Omental fat pad (tissue), 4 donors: ENCODE measurements at places on chromosomes 11 and 22.
A peak's percentile ranks its signal among the peaks of the same experiment; 100 is the strongest.

- DNase-seq = no peak
Observed at GRCh38 chr22:41931701-41932269, 5.2 kb upstream of the TNFRSF13C start.

DNA sequence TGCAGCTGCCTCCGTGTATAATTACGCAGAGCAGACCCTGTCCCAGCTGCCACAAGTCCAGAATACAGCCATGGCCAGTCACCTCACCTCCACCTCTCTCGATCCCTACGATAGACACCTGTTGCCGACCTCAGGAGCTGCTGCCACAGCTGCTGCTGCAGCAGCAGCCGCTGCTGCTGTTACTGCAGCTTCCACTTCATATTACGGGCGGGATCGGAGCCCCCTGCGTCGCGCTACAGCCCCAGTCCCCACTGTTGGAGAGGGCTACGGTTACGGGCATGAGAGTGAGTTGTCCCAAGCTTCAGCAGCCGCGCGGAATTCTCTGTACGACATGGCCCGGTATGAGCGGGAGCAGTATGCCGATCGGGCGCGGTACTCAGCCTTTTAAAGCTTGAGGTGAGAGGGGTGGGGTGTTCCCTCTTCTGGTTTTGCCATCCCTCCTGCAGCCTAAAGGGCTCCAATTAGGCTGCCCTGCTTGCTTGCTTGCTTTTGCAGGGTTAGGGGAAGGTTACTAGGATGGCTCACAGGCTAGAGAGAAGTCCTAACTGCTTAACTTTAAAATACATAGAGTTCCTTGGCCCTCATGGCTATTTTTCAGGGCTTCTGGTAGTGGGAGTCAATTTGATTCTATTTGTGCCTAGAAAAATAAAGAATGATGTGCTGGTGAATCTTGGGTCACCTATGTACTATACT is 5.4 kb downstream of the RBM4 start:
- DNase-seq = no peak

GRCh38 chr11:112320668-112321067 is 60.0 kb upstream of the PLET1 start:
- no peak for DNase-seq

GRCh38 chr11:7871056-7871455 is 60.0 kb downstream of the OR10A6 start:
- no peak for DNase-seq

DNA sequence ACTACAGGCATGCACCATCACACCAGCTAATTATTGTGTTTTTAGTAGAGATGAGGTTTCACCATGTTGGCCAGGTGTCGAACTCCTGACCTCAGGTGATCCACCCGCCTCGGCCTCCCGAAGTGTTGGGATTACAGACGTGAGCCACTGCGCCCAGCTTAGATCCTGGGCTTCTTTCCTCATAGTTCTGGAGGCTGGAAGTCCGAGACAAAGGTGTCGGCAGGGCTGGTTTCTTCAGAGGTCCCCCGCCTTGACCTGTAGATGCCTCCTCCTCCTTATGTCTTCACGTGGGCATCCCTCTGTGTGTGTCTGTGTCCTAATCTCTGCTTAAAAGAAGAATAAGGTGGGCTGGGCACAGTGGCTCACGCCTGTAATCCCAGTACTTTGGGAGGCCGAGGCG is 44.2 kb upstream of the FBLN1 start:
- no peak for DNase-seq

GRCh38 chr22:47032956-47033647 is 270.7 kb downstream of the TBC1D22A start:
- DNase-seq = no peak

GRCh38 chr22:46088541-46089311 is 61.6 kb upstream of the PPARA start:
- no peak for DNase-seq

DNA sequence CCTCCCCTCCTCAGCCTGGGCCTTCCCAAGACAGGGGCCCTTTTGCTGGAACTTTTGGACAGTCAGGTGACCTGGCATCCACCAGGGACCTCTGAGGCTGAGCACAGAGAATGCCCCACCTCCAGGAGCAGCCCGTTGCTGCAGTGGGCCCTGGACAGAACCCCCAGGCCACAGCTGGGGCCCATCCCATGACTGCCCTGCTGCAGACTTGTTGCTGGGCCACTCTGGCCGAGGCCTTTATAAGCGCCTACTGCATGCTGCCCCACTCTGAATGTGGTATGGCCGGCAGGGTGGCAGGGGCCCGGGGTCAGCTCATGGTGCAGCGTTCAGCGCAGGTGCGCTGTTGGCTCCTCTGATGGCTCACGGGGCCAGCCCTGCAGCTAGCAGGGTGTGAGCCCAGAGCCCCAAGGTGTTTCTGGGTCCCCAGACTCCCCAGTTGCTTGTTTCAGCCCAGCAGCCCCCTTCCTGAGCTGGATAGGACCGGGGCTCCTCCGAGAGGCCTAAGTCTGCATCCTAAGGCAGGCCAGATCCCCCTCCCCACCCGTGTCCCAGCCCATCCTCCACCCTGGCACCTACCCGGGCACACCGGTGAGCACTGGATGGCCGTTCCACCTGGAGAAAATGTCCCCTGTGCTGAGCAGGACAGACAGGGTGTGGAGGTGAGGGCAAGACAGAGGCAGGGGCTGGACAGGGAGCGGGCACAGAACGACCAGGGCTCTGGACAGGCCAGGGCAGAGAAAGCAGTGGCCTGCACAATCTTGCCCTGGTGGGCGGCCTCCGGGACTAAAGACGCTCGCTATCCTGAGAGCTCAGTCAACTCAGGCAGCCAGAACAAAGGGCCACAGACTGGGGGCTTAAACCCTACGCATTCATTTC is 28.1 kb upstream of the TH start:
- no peak for DNase-seq

DNA sequence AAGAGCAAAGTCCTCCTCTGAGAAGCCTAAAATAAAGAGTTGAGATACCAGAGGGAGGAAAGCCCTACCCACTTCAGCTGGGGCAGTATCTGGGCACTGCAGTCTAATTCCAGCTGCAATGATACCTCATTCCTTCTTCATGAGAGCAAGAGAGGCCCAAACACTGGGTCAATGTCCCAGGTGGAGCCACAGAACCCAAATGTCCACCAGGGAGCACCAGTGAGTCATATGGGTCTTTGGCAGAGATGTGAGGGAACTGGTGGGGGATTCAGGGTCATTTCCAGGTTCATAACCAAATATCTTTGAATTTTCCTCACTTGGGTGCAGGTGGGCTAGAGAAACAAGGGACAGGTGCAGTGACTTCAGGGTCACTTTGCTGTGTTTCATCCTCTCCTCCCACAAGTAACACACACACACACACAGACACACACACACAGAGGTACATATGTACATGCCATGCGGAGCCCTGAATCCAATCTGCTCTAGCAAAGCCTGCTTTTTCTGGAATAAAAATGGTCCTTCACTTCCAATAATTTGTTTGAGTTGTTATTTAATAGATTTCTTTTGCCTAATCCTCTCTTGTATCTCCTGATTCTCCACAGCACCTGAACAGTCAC is 585.4 kb downstream of the SOX6 start:
- peak; percentile 42 for DNase-seq

GRCh38 chr11:86977441-86978050 is 22.4 kb upstream of the FZD4 start:
- no peak for DNase-seq

DNA sequence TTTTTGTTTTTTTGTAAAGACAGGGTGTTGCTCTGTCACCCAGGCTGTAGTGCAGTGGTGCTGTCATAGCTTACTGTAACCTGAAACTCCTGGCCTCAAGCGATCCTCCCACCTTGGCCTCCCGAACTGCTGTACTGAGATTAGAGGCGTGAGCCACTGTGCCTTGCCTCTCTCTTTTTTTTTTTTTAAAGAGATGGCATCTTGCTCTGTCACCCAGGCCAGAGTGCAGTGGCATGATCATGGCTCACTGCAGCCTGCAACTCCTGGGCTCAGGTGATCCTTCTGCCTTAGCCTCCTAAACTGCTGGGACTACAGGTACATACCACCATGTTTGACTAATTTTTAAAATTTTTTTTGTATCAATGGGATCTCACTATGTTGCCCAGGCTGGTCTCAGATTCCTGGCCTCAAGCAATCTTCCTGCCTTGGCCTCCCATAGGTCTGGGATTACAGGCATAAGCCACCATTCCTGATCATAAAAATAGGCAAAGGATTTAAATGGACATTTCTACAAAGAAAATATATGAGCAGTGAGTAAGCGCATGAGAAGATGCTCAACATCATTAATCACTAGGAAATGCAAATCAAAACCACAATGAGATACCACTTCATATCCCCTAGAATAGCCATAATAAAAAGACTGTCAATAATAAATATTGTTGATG is 17.3 kb upstream of the CLNS1A start:
- no peak for DNase-seq

DNA sequence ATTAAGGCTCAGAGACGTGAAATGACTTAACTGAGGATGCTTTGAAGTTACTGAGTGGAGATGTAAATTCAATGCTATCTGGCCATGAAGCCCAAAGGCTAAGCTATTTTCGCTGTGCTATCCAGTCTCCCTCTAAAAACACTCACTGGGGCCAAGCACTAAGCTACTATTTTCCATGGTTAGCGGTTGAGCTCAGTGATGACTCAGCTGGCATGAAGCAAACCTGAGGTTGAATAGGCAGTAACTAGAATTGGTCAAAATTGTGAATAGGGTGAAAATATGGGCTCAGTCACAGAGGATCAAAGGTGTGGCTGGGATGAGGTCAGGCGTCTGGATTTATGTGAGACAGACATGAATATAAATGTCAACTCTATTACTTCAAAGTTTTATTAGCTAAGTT is 564.2 kb upstream of the KIRREL3 start:
- DNase-seq = no peak

- DNase-seq = no peak
Observed at GRCh38 chr11:121298774-121299173, 6.2 kb downstream of the SC5D start.

GRCh38 chr22:28702891-28703290 is 23.3 kb upstream of the TTC28 start:
- DNase-seq = no peak

DNA sequence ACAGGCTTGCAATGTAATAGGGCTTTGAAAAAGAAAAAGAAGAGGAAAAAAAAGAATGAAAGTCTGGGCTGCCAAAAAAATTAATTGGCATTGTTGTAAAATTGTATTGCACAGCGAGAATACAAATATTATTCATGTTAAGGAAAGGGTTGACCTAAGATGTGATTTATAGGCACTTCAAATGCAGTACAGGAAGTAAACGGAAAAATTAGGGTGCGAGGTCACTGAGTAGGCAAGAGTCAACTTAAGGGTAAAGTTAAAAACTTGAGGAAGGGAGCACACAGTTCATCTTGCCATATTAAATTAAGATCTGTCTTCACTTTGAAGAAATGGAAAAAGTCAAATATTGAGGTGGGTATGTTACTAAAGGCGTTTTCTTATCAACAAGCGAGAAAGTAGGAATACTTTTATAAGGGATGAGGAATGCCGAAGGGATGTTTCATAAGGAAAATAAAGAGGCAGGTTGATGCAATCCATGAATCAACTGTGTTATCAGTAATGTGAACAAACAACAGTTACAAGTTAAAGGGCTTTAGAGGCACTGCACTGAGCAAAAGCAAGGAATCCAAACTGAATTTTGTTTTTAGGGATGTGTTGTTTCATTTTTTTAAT is 123.0 kb downstream of the WT1 start:
- no peak for DNase-seq

- DNase-seq = no peak
Observed at GRCh38 chr22:37173709-37174108, 14.3 kb downstream of the C1QTNF6 start.

DNA sequence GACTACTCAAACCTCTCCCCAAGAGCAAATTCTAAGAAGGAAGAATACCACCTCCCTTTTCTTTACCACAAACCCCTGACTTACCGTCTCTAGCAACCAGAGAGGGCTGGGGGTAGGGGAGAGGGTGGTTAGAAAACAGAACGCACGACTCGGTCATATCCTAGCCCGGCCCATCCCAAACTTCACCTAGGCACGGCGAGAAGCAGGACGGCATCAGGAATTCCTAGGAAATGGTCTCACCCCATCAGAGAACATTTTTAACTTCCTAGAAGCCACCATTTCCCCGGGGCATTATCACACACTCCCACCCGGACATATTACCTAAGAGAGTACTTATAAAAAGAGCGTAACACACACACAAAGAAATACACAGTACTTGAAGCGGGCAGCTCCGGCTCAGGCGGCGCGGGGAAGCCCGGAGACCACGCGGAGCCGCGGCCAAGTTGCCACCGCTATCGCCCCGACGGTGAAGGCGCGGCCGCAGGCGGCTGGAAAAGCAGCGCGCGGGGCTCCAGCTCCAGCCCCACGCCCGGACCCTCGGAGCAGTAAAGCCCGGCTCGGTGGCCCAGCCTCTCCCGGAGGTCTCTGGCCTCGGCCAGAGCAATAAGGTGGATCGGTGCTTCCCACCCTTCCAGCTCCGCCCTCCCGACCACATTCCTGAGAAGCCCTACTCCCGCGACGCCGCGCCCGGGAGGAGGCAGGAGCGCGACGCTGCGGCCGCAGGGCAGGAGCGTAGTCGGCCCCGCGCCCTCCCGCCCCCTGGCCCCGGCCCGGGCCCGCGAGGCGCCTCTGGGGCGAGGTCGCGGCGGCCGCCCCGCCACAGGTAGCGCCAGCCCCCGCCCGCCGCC is 878 bp downstream of the RRAS2 start:
- no peak for DNase-seq

DNA sequence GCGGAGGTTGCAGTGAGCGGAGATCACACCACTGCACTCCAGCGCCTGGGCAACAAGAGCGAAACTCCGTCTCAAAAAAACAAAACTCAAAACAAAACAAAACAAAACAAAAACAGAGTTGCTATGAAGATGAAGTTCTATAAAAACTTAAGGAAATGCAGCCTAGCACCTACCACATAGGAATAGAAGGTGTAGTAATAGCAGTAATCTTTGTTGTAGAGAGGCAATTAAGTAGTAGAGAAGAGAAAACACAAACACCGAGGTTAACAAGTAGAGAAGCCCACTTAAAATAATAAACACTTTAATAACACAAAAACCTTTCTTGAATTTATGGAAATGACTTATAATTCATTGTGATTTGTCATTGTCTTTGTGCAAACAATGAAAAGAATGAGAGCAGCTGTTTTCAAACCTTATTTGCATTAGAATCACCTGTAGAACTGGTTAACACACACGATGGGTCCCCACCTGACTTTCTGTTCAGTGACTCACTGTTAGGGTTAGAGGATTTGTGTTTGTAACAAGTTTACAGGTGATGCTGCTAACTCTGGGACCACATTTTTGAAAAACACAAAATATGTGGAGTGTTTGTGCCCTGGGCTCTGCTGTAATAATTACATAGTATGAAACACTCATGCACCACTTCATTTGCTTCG is 43.1 kb downstream of the TYR start:
- DNase-seq = no peak

DNA sequence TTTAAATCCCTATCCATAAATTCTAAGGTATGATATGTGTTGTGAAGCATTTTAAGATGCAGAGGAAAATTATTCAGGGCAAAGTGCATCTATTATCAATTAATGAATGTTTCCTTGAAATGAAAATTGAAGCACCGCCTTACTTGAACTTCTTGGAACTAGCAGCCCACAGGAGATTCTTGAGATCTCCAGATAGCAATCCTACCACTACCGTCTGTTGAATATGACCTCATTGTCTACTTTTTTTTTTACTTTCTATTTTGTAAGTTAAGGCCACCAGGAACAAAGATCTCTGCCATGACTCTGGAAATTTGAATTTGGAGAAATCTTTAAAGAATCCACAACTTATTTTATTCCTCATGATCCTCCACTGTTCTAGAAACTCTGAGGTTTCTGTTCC is 808.7 kb downstream of the KCNA4 start:
- no peak for DNase-seq

- DNase-seq = no peak
Observed at GRCh38 chr11:20197881-20198280, 37.6 kb upstream of the DBX1 start.

GRCh38 chr11:299951-300735 is 817 bp upstream of the IFITM5 start:
- no peak for DNase-seq
